ENCODE measurements at places on chromosomes 4 and X. TPM values are rescaled to one million over a fixed set of nuclear protein-coding genes. Genes with fewer than 3 reads are reported as not detected.

FSTL5 gene
- total RNA-seq = not detected

DOK7 gene
- not detected for total RNA-seq

- H3K36me3 ChIP-seq = no peaks in the 10 kb centered on the region
- no peak overlapping the region for H3K4me3 ChIP-seq
- no peak for DNase-seq
- no peak overlapping the region for H3K27ac ChIP-seq
These were observed 177.5 kb downstream of the ANKRD50 start for GRCh38 chr4:124535003-124535402.

- no peak overlapping the region for H3K27ac ChIP-seq
- H3K27me3 ChIP-seq = no peaks in the 10 kb centered on the region
- no peaks in the 10 kb centered on the region for H3K4me1 ChIP-seq
- H3K4me3 ChIP-seq = no peak overlapping the region
- no peaks in the 10 kb centered on the region for H3K36me3 ChIP-seq
These were observed 62.7 kb upstream of the SORBS2 start for GRCh38 chr4:185874516-185875230.

- H3K27ac ChIP-seq = no peak overlapping the region
- H3K4me1 ChIP-seq = no peaks in the 10 kb centered on the region
- no peak for DNase-seq
- no peaks in the 10 kb centered on the region for H3K36me3 ChIP-seq
These were observed 299.2 kb downstream of the IDS start for GRCh38 chrX:149205937-149206336.

DNA sequence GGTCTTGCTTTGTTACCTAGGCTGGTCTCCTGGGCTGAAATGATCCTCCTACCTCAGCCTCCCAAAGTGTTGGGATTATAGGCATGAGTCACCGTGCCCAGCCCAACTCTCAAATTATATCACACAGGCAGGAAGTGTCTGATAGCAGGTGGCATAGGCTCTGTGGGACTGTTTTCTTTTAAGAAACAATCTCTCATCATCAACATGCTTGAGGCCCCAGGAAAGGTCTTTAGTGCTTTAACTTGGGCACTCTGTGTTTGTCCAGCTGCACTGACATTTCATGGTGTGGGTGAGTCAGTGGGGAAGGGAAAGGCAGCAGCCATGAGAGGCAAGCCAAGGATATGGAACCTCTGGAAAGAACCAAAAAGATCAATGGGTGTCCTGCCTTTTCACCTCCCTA, 88.1 kb upstream of the TSPAN5 start:
- H3K27ac ChIP-seq = no peak overlapping the region
- no peaks in the 10 kb centered on the region for H3K4me1 ChIP-seq
- no peaks in the 10 kb centered on the region for H3K36me3 ChIP-seq
- no peaks in the 10 kb centered on the region for H3K27me3 ChIP-seq
- H3K4me3 ChIP-seq = no peak overlapping the region

DNA sequence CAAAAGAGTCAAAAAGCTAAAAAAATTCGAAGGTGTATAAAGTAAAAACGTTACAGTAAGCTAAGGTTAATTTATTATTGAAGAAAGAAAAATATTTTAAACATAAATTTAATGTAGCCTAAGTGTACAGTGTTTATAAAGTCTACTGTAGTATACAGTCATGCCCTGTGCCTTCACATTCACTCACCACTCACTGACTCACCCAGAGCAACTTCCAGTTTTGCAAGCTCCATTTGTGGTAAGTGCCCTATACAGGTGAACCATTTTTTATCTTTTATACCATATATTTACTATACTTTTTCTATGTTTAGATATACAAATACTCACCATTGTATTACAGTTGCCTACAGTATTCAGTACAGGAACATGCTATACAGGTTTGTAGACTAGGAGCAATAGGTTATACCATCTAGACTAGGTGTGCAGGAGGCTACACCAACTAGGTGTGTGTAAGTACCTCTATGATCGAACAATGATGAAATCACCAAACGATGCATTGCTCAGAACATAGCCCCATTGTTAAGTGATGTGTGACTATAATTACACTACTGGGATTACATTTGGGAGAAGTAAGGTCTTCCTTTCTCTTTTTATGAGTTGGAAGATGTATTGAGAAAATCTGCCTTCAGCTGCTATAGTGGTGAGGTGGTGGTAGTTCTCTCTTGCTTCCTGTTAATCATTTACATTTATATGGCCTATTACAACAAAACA, 27.2 kb downstream of the TMSB4X start:
- H3K36me3 ChIP-seq = no peaks in the 10 kb centered on the region
- peaks cover 83% of the 10 kb centered on the region for H3K4me1 ChIP-seq
- peak overlapping the region; percentile 10 for H3K4me3 ChIP-seq
- no peaks in the 10 kb centered on the region for H3K27me3 ChIP-seq
- DNase-seq = no peak

GRCh38 chr4:40722576-40723161, 27.1 kb upstream of the NSUN7 start:
- H3K4me3 ChIP-seq = no peak overlapping the region
- peak; percentile 50 for DNase-seq
- H3K27me3 ChIP-seq = peaks cover 14% of the 10 kb centered on the region
- peaks cover 31% of the 10 kb centered on the region for H3K4me1 ChIP-seq

- no peaks in the 10 kb centered on the region for H3K27me3 ChIP-seq
- no peaks in the 10 kb centered on the region for H3K4me1 ChIP-seq
- H3K4me3 ChIP-seq = no peak overlapping the region
- no peaks in the 10 kb centered on the region for H3K36me3 ChIP-seq
- no peak overlapping the region for H3K27ac ChIP-seq
These were observed 102.2 kb downstream of the PPEF1 start for GRCh38 chrX:18809641-18810040.

DNA sequence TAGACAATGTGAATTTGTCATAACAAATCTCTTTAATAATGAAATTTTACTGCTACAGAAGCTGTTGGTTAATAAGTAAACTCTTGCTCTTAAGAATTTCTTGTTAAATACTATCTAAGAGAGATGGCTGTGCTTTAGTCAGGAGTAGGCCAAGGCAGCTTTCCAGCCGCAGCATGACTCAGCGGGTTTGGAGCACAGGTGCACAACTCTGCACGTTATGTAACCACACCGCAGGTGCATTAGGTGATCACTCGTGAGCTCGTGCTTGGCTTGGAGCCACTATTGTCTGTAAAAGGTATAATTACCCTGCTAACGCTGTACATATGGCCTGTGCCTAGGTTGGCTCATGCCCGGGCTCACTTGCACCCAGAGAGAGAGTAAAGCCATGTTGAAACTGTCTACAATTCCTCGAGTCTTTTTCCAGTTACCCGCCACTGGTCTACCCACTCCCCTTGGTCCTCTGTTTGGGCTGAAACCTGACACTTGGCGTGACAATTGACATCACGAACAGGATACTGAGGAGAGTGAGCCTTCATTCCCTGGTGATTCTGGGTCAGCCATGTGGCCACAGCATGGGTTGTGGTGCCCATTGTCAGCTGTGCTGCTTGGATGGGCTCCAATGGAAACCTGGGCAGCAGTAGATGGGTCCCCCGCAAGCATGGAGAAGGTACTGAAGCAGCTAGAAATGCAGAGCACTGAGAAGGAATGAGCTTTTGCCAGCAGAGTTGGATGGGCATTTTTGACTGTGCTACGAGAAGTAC, 18.4 kb upstream of the ANAPC4 start:
- no peak overlapping the region for H3K27ac ChIP-seq
- no peaks in the 10 kb centered on the region for H3K27me3 ChIP-seq
- H3K4me1 ChIP-seq = no peaks in the 10 kb centered on the region
- H3K36me3 ChIP-seq = peaks cover 9% of the 10 kb centered on the region

DNA sequence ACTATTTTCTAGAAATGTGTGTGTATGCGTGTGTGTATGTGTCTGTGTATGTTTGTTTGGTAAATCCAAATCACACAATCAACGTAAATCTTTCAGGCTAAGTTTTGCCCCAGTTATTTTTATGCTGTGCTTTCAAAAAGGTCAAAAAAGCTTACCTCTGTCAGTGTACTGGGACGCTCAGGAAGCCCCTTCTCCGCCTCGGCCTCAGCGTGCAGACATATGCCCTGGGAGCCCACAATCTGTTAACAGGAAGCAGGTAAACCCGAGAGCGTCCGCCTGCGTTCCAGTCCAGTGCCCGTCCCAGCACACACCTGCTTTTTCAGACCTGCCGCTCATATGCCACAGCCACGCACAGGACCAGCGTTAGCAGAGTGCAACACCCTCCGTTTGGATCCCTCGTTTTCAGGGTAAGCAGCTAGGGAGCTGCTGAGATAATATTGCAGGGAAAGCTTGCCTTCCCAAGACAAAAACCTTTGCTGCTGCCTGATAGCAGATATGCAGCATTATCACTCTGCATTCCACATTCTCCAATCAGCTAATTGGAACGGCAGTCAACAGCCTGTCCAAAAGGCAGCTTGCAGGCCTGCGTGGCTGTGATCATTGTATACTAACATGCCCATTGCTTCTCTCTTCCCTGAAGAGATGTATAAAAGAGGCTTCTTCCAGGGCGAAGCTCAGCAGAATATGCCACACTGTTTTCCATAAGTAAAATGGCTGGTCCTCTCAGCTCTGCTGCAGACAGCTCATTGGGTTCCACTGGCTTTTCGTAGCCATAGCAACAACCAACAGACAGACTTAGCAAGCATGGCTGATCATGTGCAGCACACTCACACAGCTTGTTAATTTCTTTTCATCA, at the start of gene SORBS2:
TSS of gene SORBS2 (minus strand) at position 686 of the 856 bp plus-strand sequence. CDS start 121,623 bp downstream, outside the sequence.
- peaks cover 3% of the 10 kb centered on the region for H3K27me3 ChIP-seq
- no peaks in the 10 kb centered on the region for H3K4me1 ChIP-seq
- no peak within 1 kb of the TSS for H3K4me3 ChIP-seq
- H3K36me3 ChIP-seq = no peaks in the 10 kb centered on the region
- no peak within 1 kb of the TSS for H3K27ac ChIP-seq

Data from activated CD4-positive, alpha-beta memory T cell treated with anti-CD3 and anti-CD28 coated beads, Interleukin-2, amount 10 ng/mL, durations not matched to agents 7 days and 5 days (primary cell).